ENCODE measurements at places on chromosomes 3 and 15.

DNA sequence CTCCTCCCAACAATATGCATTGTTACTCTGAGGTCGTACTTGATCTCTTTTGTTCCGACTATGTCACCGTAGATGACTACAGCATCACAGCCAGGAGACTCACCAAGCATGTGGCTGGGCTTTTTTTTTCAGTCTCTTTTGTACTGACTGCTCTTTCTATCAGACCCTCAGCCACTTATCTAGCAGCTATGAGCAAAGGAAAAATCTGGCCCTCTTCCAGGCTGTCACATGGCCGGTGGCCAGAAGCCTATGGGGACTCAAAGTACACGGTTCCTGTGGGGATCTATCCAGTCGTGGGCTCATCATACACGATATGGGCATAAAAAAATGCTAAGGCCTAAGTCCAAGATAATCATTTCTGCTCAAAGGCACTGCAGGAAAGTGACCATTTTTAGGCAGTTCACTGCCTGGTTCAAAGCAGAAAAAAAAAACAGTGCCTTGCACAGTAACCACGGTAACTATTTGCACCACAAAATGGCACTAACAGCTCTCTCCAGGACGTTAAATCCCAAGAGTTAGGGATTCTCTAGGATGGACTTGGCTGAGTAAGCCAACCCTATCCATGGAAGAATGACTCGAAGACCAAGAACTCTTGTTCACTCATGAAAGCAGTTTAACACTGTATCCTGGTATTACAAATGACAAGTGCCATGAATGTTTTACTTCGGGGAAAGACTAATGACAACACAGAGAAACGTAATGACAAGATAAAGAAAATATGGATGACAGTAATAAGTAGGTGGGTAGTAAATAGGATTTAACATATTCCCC lies 50.3 kb downstream of the SHQ1 start:
- no peak for DNase-seq

GRCh38 chr3:105222568-105223093 lies 144.1 kb upstream of the ALCAM start:
- DNase-seq = no peak

DNA sequence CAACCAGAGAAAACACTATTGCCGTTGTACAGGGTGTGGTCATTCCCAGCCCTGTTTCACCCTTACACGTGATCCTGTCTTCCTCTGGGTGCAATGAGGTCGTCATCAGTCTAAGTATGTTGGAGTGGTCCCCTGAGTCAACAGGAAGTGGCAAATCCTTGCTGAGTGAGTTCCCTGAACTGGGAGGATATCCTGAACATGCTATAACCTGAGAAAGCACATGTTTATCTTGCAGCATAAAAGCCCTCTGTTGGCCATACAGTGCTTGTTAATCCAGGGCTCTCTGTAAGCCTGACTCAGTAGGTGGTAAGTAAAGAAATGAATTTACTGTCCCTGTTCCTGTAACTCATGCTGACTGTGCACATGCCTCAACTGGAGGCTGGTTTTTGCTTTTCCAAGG lies 477.8 kb upstream of the RGMA start:
- DNase-seq = no peak

DNA sequence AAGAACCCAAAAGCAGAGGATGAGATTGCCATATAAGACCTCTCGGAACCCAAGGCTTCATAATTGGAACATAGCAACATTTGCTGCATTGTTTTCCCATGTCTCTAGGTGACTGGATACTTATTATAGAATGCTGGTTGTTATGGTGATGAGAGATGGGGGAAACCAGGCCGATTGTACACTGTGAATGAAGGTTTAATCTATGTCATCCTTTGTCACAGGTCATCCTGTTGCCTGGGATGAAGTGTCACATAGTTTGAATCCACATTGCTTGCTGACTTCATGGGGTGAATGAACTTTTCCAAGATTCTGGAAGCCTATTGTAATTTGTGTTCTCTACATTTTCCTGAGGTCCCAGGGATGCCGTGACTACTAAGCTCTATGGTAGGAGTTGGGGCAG lies 41.8 kb downstream of the CLEC3B start:
- no peak for DNase-seq

DNA sequence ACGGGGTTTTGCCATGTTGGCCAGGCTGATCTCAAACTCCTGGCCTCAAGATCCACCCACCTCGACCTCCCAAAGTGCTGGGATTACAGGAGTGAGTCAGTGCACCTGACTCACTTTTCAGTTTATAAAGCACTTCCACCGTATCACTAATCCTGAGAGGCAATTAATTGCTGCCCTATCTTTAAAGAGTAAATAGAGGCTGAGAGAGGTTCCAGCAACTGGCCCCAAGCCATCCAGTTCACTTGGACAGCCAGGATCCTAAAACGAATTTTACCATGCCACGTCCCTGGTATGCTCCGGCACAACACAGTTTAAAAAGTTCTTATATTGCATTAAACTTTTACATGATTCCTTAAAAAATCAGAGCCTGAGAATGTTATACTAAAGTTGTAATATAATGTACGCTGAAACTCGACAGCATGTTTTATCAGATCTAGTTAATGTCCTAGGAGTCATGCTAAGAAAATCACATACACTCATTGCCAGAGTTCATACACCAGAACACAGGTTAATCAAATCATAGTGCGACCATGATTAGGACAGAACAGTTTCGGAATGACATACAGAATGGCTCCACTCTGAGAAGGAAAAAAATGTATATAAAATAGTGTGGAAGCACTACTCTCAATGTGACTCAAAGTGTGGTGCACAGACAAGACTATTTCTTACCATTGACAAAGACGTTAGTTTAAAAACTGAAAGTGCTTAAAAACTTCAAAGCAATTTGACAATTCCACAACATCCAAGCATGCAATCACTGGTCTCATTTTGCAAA lies 125.4 kb downstream of the ULK4 start:
- DNase-seq = no peak

GRCh38 chr3:56251343-56251945 lies 216.8 kb downstream of the ERC2 start:
- DNase-seq = no peak

- DNase-seq = no peak
These were observed 2.8 kb downstream of the CHD2 start for GRCh38 chr15:92902737-92903593.

DNA sequence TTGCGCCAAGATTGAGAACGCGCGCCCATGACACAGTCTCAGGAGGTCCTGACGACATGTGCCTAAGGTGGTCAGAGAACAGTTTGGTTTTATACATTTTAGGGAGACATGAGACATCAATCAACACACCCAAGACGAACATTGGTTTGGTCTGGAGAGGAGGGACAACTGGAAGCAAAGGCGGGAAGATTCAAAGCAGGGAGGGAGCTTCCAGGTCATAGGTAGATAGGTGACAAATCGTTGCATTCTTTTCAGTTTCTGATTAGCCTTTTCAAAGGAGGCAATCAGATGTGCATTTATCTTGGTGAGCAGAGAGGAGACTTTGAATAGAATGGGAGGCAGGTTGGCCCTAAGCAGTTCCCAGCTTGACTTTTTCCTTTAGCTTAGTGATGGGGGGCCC lies 828.4 kb upstream of the DPPA4 start:
- no peak for DNase-seq

DNA sequence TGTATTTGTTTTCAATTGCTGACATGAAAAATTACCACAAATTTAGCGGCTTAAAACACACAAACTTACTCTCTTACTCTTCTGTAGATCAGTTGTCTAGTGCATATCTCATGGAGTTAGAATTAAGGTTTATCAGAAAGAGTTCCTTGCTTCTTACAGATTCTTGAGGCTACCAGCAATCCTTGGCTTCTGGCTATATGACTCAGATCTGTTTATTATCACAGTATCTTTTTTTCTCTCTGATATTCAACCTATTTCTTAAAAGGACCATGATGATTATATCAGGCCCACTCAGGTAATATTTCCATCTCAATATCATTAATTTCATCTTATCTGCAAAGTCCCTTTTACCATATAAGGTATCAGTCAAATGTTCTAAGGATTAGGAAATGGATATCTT lies 263.5 kb upstream of the BCHE start:
- DNase-seq = no peak

GRCh38 chr15:100718075-100718980 lies 115.9 kb downstream of the ASB7 start:
- no peak for DNase-seq

DNA sequence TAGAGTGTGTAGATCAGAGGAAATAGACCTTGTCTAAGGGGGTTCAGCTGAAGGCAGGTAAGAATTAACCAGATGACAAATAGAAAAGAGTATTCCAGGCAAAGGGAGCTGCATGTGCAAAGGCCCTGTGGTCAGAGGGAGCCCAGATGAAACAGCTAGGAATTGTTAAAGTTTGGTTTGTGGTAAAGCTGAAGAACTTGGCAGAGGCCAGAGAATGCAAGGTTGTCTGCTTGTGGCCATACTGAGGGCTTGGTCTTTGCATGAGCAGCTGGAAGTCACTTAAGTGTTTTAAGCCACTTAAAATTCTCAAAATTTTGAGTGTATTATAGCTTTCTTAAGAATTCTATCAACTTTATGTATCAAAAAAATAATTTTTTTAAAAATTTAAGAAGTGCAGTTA lies 116.5 kb downstream of the NEK10 start:
- DNase-seq = no peak

DNA sequence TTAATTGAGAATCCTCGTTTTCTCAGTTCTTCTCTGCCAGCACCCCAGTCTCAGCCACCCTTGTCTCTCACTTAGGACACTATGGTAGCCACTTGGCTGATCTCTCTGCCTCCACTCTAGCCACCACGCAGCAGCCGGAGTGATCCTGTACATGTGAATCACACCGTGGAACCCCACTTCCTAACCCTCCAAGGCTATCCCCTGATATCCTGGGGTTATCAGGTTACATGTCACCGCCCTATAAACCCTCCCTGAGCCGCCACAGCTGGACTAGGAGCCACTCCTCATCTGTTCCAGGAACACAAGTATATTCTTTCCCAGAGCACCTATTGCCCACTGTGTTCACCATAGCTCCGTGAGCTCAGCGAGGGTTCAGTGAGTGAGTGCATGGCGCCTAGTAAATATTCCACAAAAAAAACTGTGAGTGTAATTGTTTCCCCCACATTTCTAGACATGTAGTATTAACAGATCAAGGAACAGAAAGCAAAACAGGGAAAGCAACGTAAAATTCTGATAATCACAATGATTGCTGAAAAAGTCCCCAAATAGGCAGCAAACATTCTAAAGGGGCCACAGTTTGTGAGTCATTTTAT lies 661 bp upstream of the PARP14 start:
- DNase-seq = no peak

GRCh38 chr3:134239538-134239937 lies 11.1 kb downstream of the RYK start:
- DNase-seq = no peak

- no peak for DNase-seq
These were observed 378.4 kb upstream of the AGTR1 start for GRCh38 chr3:148319161-148319915.

DNA sequence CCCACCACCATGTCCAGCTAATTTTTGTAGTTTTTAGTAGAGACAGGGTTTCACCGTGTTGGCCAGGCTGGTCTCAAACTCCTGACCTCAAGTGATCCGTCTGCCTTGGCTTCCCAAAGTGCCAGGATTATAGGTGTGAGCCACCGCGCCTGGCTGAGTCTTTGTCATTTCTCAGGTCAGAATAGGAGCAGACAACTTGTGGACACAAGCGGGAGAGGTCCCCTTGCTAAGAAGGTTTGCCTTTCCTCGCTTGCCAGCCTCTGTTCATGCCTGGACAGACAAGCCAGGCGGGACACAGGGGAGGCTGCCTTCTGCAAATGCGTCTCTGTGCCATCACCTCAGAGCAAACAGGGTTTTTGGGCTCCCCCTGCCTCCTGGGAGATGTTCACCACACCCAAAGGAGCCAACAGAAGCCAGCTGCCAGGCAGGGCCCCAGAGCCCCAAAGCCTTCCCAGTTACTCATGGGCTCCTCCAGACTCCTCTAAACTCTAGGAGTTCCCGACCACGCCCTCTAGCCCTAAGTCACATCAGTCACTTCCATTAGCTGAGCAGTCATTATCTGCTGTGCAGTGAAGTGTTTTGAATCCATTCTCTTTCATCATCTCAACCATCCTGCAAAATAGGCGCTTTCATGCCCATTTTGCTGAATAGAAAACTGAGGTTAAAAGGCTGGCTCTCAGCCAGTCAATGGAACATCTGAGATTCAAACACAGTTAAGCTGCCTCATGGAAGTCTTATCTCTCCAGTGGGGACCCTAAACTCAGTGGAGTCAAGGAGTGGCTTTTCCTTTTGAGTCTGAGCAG lies 245.0 kb downstream of the UACA start:
- DNase-seq = no peak

GRCh38 chr15:98518823-98519561 lies 129.3 kb upstream of the IGF1R start:
- peak; percentile 35 for DNase-seq

DNA sequence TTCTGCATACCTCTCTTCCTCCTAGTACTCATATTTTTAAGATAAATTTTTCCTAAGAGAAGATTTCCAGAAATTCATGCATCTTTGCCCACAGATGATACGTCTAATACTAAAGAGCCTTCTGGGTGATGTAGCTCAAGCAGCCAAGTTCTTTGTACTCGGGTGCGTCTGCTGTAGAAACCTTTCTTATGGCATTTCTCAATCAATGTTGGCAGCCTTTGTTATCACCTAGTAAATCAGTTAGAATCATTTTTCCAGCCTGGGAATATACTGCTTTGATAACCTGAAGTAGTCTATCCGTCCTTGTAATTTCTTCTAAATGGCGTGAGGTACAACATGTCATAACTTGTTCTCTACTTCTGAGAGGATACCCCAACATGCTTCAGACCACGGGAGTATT lies 104.5 kb downstream of the GOLIM4 start:
- DNase-seq = no peak

DNA sequence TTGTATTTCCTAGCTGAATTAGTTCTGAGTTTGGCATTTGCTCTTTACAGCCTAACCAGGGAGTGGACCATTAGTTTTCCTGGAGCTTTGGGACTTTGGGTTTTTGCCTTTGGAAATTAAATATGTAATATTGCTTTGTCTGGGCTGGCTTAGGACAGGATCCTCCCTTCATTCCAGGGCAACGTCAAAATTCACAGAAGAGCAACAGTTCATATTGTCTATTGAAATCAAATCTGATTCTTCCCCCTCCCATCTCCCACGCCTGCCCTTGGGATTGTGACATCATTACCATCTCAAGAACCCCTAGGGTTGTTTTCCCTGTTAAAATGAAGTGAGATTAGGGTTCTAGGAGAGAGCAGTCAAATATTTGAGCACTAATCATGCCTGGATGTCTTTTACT lies 194.1 kb downstream of the ROBO2 start:
- DNase-seq = no peak

- DNase-seq = no peak
These were observed 4.6 kb upstream of the CCK start for GRCh38 chr3:42270561-42270960.

DNA sequence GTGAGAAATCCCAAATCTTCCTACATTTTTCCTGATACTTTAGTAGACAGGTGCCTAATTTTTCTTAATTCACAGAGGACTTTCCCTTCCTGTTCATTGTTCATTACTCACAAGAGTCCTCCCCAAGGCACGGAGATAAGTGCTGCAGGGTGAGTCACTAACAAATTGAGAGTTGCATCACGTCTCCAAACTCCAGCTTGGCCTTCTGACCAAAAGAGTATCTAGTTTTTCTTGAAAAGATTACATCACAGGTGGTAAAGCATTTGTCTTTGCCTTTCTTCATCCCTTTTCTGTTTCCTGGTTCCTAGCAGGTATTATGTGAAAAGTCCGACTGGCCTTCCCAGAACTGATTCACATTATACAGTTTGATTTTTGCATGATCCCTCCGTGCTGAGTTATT lies 24.9 kb upstream of the RASGRP1 start:
- no peak for DNase-seq

Data from activated gamma-delta T cell treated with Interleukin-2 at 50 U/mL for 16 hours (primary cell).